ENCODE measurements at places on chromosomes 1 and 21.

- DNase-seq: no peak
Observed at GRCh38 chr1:166969074-166969677, 6.2 kb downstream of the ILDR2 start.

GRCh38 chr21:32136546-32136945, 142.3 kb downstream of the MIS18A start:
- no peak for DNase-seq

- no peak for DNase-seq
Observed at GRCh38 chr21:27024301-27024700, 57.4 kb upstream of the ADAMTS5 start.

DNA sequence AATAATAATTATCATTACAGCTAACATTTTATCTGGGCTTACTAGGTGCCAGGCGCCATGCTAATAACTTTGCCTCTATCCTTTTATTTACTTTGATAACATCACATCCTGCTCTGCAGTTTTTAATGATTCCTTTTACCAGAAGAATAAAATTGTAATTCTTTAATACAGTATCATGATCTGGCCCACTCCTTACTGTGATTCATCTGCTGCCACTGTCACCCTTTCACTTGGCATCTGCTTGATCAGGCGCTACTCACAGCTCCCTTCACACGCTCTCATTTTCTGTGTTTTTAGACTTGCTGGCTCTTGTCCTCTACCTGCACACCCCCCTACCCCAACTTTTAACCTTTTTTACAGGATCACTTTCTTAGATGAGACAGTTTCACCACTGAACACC, 167.5 kb downstream of the NTMT2 start:
- no peak for DNase-seq

- no peak for DNase-seq
Observed at GRCh38 chr1:200258447-200259375, 151.1 kb downstream of the ZNF281 start.

DNA sequence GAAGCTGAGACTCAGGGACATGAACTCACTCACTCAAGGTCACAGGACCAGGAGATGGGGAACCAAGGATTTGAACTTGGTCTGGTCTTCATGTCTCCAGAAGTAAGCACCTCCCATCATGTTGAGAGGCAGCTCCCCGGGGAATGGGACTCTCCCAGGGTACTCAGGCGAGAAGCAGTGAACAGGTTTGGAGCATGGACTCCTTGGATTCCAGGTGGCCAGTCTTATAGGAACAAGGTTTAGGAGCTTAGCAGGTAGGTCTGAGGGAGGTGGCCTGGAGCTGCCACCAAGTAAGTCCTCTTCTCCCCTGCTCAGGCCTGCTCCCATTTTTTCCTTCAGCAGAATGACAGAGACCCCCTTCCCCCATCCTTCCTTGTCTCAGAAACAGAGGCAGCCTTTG, 14.9 kb upstream of the ARHGEF10L start:
- no peak for DNase-seq

DNA sequence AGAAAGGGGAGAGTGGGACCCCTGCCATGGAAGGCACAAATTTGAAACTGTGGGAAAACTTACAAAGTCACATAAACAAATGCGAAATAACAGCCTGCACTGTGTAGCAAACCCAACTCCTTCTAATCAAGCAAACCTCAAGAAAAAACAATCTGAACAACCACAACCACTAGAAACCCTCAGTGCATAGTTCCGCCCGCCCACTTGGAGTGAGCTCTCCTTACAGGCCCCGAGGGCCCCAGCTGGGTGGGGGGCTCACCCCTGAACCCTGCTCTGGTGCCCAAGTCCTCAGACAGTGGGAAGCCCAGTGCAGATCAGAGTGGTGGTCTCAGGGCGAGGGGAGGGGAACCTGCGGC, 931 bp upstream of the MXRA8 start:
- no peak for DNase-seq

DNA sequence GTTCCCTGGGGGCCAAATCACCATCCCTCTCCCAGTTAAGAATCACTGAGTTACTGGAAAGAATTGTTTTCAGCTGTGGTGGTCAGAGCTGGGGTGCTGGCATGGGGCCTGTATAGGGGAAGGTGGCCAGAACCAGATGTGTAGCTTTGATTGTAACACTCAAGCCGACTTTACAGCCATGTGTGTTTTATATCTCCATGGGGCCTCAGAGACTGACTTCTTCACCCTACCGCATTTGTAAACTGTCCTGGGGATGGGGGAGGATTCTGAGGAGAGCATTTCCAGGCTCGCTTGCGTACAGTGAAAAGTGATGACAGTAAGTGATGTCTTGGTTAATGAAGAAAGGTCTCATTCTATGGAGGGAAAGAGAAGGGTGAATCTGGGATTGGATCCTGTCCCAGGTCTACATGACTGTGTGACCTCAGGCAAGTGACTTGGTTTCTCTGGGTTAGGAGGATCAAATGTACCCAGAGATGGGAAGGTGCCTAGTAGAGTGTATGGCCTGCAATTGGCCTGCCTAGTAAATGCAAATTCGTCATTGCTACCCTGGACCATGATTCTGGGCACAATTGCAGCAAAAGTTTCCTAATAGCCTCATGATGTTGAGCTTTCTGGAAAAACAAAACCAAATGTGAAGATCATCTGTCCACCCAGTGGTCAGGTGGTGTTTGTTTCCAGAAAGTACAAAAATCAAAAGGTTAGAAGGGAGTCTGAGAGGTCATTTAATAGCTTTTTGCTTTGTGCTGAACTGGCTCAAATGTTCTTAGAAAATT, 49.7 kb upstream of the RCC2 start:
- DNase-seq: no peak

GRCh38 chr1:91653183-91653582, 152.5 kb downstream of the CDC7 start:
- DNase-seq: no peak

GRCh38 chr1:241836941-241837340, 11.1 kb upstream of the EXO1 start:
- DNase-seq: no peak

GRCh38 chr1:61724506-61724812, 482 bp downstream of the TM2D1 start:
- no peak for DNase-seq

GRCh38 chr1:86972262-86972661, 57.8 kb downstream of the HS2ST1 start:
- no peak for DNase-seq

- no peak for DNase-seq
Observed at GRCh38 chr1:167467126-167467710, 51.1 kb downstream of the CD247 start.

- no peak for DNase-seq
Observed at GRCh38 chr1:77900687-77901293, 12.4 kb downstream of the NEXN start.

- no peak for DNase-seq
Observed at GRCh38 chr21:42443876-42444744, 40.4 kb downstream of the UBASH3A start.

DNA sequence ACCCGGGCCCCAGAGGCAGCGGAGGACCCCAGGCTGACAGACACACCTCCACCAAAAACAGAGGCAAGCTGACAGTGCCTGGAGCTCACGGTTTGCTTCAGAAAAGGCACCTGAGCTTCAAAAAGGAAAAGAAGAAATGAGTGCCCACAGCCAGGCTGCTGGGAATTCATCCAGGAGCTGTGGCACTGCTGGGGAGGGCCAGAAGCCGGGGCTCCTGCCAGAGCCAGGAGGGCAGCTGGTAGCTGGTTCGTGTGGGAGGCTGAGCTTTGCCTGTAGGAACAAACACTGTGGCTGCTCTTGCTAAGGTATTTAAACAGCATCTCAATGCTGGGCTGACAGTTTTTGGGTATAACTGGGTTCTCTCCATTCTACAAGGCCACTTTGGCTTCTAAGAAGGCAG, 19.5 kb downstream of the KCNJ6 start:
- DNase-seq: no peak

Data from stimulated activated CD8-positive, alpha-beta memory T cell treated with anti-CD3 and anti-CD28 coated beads, Interleukin-15, amount 100 ng/mL, for 48 hours (primary cell).